Mammary microvascular endothelial cell (primary cell): ENCODE measurements at places on chromosomes 2 and 18. TPM values are rescaled to one million over a fixed set of nuclear protein-coding genes. Genes with fewer than 3 reads are reported as not detected.

ZDBF2 gene
- 2.4 and 3.0 TPM in 2 replicates for total RNA-seq

GALNT14 gene
- 2.1 and 5.9 TPM in 2 replicates for total RNA-seq

AFF3 gene
- total RNA-seq, result 0.49 and 0.80 TPM in 2 replicates

CREG2 gene
- 0.27 TPM in 1 of 2 replicates, not detected in the other for total RNA-seq

CYP26B1 gene
- total RNA-seq, result 18.0 and 19.7 TPM in 2 replicates

FAM161A gene
- total RNA-seq, result 1.5 and 1.7 TPM in 2 replicates

CAPN14 gene
- total RNA-seq, result not detected in 2 replicates

GCG gene
- total RNA-seq, result not detected in 2 replicates

SIX3 gene
- not detected in 2 replicates for total RNA-seq

DSG1 gene
- not detected in 2 replicates for total RNA-seq

WDSUB1 gene
- 4.5 and 4.7 TPM in 2 replicates for total RNA-seq

RTP5 gene
- total RNA-seq, result not detected in 2 replicates

SALL3 gene
- not detected in 2 replicates for total RNA-seq

CFAP53 gene
- total RNA-seq, result 0.25 and 0.27 TPM in 2 replicates

TRIM43 gene
- total RNA-seq, result not detected in 2 replicates

DSC1 gene
- not detected in 2 replicates for total RNA-seq

SPC25 gene
- total RNA-seq, result 18.6 and 18.8 TPM in 2 replicates

MARCHF4 gene
- total RNA-seq, result 15.5 and 16.3 TPM in 2 replicates
